Left lung (tissue), 14 donors: ENCODE measurements at places on chromosomes 13 and 19.
A peak's percentile ranks its signal among the peaks of the same experiment; 100 is the strongest.

DNA sequence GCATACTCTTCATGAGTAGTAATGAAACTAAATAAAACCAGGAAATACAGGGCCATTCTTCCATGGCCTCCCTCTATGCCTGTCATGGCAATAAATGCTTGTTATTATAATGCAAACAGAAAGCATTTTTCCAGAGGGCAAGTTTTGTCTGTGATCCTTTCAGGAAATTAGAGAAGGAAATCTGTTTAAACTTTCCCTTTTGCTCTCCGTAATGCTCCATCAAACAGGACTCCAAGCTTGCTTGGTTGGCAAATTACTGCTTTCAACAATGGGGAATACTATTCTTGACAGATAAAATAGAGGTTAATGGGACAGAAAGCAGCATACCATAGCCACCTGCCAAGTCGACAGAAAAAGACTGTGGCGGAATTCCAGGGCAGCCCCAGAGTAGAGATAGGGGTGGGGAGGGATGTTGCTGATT is 252.5 kb downstream of the LHFPL6 start:
- DNase-seq = no peak

DNA sequence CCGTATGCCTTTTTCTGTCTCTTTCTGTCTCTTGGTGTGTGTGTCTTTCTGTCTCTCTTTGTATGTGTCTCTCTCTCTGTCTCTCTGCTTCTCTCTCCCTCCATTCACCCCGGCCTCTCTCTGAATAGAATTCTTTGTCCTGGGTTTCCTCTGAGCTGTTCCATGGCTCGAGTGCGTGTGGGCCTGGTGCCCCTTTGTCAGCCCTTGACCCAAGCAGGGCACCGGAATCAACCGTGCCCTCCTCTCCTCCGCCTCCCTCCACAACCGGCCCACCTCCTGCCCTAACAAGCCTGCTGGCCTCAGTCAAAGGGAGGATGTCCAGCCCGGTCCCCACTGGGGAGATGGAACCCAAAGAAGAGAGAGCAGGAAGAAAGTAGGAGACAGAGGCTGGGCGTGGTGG is 3.2 kb downstream of the AXL start:
- peak; percentile 51 for DNase-seq

DNA sequence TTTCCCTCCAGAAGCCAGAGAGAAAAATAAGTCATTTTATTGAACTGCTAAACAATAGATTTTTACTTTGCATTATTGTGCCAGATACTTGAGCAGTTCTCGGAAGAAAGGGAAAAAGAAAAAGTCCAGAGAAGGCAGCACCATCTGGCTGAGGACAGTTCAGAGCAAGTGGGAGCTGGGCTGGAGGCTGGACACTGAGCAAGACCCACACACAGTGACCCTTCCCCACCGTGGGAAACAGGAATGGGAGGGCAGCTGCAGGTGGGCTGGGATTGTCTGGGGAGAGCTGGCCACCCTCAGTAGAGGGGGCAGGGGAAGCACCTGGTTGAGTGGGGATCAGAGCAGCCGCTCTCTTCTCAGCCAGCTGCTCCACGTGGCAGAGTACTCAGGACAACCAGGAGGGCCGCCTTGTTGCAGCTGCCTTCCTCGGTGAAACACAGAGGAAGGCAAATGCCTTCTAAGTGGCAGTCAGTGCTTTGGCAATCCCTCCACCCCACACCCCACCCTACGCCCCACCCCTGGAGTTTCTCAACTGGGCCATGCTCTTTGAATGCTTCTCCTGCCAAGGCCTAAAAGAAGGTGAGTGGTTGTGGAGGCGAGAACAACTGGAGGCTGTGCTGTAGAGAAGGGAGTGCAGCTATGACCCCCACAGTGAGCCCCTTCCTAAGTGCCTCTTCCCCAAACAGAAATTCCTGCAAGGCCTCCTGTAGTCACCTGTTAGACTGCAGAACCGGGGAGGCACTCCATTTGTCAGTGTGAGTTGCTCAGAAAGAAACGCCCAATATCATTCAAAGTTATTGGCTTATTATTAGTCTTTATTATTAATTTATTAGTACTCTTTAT is 179.3 kb downstream of the ZIC5 start:
- DNase-seq = no peak

DNA sequence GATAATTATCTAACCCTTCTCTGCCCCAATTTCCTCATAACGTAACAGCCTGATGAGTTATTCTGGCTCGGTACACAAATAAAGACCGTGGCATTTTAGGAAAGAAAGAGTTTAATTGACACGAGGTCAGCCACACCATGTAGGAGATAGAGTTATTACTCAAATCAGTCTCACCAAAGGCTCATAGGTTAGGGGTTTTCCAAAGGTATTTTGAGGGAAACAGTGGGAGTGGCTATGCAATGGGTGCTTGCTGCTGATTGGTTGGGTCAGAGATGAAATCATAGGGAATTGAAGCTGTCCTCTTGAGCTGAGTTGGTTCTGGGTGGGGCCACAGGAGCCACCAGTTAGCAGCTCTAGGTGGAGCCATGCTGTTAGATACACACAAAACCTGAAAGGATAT is 137.5 kb downstream of the FREM2 start:
- no peak for DNase-seq

DNA sequence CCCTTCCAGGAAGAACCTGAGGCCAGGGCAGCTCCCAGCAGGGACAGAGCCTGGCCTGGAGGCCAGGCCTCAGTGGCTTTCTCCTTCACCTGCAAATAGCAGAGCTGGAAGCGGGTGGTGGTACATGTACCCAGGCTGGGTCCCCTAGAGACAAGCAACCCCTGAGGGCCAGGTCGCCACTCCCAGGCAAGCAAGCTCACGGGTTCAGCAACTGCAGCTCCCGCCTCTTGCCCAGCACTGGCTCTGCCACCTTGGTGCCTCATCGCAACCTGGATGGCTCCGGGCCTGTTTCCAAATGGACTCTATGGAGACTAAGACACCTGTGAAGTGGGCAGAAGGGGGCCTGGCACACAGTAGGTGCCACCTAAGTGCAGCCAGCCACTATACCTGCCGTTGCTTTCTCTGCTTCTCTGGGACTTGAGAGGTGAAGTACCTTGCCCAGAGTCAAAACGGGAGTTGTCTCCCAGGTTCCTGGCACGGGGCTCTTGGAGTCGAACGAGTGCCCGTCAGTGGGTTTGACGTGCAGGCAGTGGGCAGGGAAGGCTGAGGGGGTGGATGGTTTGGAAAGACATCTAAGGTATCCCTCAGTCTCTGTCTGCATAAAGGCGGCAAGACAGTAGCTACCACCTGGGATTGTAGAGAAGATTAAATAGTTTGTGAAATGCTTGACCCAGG is 2.4 kb upstream of the PLPP2 start:
- peak; percentile 23 for DNase-seq
